ENCODE measurements at places on chromosomes 16 and 17.

DNA sequence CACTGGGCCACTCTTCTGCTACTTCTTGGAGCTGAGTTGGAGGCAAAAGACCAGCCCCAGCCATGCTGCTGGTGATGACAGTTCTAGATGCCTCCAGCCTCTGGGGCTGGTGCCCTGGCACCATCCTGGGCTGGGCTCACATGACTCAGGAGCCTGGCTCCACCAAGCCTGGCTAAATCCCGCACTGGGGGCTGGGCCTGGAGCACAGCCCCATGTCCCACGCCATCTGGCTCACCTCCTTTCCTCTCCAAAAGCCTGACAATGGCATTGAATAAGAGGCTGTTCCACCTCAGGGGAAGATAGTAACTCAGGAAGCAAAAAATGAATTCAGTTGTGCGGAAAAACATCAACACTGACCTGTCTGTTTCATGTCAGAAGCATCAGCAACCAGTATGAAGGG, 45.1 kb upstream of the MTSS2 start:
- DNase-seq: no peak

DNA sequence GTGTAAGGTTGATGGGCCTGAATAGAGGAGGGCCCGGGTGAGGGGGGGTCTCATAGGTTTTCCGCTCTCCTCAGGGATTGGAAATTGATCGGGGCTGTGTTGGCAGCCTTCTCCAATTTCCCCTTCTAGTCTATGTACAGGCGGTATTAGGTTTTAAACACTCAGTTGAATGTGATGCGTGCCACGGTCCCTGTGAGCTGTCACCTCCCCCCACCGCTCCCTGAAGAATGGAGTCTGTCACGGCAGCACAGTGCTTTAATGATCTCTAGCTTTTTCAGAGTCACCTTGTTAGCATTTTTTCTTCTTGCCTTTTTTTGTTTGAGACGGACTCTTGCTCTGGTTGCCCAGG, 800 bp downstream of the COX4I1 start:
- no peak for DNase-seq

DNA sequence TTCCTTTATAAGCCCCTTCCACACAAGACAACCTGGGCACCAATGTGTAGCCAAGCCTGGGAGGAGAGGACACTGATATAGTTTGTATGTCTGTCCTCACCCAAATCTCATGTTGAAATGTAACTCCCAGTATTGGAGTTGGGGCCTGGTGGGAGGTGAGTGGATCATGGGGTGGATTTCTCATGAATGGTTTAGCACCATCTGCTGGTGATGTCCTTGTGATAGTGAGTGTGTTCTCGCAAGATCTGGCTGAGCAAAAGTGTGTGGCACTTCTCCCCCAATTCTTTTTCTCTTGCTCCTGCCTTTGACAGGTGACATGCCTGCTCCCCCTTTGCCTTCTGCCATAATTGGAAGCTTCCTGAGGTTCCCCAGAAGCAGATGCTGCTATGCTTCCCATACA, 135.8 kb downstream of the USP31 start:
- no peak for DNase-seq

DNA sequence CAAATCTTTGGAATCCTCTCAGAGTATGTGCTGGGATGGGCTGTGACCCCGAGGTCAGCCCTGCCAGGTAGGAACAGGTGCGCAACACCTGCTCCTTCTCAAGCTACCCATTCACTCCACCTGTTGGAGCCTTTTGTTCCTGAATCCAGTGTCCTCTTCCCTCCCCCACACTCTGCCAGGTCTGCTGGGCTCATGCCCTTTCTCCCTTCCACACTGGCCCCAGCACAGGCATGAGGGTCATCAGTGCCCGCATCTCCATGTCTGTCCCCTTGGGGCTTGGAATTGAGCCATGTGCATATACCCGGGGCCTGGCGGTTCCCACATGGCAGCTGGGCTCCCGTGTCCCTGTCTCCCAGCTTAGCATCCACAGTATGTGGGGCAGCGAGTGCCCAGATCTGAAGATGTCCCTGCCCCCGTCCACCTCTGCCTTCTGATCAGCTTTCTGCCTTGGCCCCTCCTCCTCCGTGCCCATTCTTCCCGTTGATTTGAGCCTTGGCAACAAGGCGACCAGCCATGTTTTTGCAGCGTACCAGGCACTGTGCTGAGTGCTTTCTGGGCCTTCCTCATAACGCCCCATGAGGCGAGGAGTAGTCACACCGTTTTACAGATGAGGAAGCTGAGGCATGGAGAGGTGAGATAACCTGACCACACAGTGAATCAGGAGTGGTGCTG, 102.2 kb downstream of the RAP1GAP2 start:
- DNase-seq: no peak

DNA sequence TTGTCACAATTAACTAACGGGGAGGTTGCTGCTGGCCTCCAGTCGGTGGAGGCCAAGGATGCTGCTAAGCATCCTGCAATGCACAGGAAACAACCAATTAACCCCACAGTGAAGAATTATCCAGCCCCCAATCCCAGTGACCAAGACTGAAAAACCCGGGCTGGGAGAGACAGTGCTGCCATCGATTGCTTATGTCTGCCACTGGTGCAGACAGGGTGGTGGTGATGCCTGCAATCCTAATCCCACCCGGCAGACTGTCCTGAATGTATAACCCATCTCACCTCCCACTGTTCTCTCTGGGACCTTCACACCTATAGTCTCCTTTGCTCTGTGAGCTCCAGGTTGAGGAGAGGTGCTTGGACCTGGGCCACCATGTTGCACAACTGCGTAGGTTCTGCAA, 42.3 kb upstream of the KLHDC4 start:
- no peak for DNase-seq

GRCh38 chr16:86065711-86066110, 166.7 kb downstream of the IRF8 start:
- no peak for DNase-seq
